Amniotic stem cell (primary cell): ENCODE measurements at places on chromosomes 3 and 15.

GRCh38 chr15:49848282-49848724, 227.5 kb downstream of the DTWD1 start:
- peak; percentile 70 for DNase-seq

DNA sequence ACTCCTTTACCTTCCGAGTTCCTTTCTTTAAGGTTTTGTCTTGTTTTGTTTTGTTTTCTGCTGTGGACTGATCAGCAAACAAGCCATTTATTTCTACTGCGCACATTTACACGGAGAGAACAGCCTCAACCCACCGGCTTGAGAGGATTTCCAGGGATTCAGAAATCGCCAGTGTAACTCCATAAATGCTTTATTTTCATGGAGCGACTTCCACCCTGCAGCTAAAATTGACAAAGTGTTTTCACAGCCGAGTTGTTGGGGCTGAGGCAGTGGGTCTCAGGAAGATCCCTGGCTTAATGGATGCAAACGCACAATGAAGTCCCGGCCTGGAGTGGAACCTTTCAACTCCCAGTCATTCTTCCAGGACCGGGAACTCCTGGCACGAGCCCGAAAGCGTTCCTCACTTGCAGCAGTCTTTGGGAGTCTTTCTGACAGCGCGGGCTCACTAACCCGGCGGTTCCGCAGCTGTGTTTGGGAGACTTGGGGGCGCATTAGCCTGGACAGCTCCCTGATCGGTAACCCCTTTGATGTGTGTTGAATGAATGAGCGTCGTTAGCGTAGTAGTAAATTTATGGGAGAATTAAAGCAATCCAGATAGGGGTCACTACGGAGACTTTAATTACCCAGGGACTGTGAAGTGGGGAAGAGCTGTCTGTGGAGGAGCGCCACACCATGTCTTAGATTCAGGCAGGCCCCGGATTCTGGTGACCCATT, 785 bp upstream of the MYRIP start:
- no peak for DNase-seq

GRCh38 chr3:185939721-185940120, 1.9 kb upstream of the TRA2B start:
- DNase-seq, result no peak

GRCh38 chr3:147008458-147008857, 397.9 kb downstream of the ZIC4 start:
- no peak for DNase-seq

DNA sequence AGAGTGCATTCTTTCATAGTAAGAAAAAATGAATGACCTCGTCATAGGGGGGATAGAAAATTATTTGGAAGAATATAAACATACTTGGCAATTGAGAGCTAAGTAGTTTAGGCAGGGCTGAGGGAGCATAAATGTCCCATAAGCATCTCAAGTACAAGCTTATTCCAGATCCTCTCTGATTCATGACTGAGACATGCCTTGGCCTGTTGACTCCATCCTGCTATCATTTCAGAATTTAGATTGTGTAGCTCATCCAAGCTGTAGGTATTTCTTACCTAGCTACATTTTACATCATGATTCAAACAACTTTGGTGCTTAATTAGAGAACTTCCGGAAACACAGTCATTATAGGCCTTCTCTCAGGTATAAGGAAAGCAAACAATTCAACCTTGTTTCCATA, 12.3 kb downstream of the POGLUT1 start:
- no peak for DNase-seq
